ENCODE measurements at places on chromosomes 5 and 9.

DNA sequence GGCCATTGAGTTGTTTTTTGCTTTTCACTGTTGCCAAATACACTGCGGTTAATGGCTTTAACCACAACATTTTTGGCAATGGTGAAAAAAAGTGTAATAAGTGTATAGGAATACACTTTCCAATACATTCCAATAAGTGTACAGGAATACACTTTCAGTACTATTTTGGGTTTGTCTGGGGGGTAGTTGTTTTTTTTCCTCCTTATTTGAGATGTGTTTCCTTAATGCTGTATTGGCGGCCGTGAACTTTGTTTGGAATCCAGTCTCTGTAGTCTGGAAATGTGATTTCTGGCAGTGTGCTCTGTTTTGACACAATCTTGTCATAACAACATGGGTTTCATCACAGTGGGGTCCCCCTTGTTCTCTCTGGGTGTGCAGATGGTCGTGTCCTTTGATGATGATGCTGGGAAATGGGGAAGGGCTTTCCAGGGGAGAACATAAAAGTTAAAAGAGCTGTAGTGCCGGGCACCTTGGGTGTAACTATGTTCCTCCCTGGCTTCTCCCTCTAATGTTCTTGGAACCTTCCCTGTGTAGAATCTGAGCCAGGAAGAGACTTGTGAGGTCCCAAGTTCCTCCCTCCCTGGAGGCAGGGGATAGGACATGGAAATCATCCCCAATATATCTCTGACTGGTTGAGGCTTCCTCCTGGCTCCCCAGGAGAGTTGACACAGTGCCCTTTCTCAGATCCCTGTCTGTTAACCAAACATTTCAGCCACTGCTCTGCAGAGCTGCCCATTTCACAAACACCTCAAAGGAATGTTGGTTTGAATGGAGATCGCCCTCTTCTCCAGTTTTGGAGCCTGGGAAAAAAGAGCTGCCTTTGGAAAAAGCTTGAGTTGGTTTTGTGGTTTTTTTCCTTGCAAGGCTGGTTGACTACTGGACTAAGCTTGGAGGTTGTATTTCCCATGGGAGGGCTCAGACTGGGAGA is 44.8 kb downstream of the RCL1 start:
- DNase-seq = no peak

- DNase-seq = no peak
Measured at GRCh38 chr5:16082053-16082452, 97.5 kb downstream of the MARCHF11 start.

DNA sequence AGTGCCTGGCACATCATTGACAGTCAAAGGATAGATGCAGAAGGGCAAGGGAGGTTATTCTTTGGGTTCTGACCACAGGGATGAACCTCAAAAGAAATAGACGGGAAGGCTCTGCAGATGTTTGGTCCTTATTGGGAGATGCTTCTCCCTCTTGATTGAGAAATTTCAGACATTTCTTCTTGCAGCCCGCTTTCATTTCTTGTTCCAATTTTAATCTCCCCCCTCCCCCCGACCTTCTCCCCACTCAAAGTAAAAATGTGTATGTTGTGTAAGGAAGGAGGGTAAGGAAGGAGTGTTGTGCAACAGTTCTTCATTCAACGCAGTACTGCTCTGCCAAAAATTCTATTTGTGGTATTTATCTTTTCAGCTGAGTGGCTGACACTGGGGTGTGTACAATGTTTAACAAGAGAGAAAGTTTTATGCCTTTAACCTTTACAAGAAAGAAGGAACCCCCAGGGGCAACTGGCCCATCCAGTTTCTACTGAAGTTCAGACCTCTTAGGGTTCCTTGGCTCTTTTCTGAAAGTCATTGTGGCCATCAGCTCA is 46.3 kb upstream of the TNFSF15 start:
- DNase-seq = no peak

DNA sequence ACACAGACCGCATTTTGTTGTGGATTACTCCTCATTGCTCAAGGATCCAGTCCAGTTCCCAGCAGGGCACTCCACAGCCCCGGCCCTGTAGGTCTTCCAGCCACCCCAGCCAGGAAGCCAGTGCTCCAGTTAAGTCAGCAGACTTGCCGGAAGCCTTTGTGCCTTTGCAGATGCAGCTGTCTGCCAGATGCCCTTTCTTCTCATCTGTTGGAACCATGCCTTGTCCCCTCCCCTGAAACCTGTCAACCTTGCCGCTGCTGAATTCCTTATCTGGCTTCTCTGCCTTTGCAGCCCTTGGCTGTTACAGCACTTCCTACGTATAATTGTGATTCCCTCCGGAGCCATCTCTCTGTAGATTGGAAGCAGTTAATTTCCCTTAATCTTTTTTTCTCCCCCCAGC is 28.4 kb downstream of the PSAT1 start:
- no peak for DNase-seq

GRCh38 chr5:154577416-154577815 is 99.4 kb upstream of the HAND1 start:
- no peak for DNase-seq

- no peak for DNase-seq
Measured at GRCh38 chr5:79263290-79263689, 27.4 kb downstream of the JMY start.

GRCh38 chr5:150014456-150014855 is 13.9 kb downstream of the HMGXB3 start:
- no peak for DNase-seq

DNA sequence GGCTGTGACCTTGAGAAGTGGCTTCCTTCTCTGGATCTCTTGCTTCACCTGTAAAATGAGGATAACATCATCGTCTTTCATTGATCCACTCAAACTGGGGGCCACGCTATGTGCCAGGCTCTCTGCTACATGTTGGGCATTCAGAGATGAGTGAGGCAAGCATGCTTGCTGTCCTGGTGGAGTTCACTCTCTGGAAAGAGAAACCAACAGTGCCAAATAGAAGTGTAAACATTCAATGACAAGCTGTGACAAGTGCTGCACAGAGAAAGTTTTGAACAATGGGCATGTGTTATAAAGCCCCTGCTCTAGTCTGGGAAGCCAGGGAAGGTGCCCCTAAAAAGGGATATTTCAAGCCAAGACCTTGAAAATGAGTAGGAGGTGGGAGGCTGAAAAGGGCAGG is 50.9 kb upstream of the AFAP1L1 start:
- no peak for DNase-seq

DNA sequence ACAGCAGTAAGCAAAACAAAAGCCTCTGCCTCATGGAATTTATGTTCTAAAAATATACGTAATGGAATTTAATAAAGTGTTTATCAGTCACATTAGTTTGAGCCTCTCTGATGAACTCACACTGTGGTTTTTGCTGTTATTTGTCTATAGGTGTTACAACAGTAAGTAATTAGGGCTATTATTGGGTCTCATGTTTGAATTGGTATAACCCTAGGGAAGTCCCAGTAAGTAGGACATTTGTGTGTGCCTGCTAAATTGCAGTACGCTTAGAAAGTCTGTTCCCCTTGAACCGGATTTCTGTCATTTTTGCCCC is 197.6 kb downstream of the NR3C1 start:
- DNase-seq = no peak

DNA sequence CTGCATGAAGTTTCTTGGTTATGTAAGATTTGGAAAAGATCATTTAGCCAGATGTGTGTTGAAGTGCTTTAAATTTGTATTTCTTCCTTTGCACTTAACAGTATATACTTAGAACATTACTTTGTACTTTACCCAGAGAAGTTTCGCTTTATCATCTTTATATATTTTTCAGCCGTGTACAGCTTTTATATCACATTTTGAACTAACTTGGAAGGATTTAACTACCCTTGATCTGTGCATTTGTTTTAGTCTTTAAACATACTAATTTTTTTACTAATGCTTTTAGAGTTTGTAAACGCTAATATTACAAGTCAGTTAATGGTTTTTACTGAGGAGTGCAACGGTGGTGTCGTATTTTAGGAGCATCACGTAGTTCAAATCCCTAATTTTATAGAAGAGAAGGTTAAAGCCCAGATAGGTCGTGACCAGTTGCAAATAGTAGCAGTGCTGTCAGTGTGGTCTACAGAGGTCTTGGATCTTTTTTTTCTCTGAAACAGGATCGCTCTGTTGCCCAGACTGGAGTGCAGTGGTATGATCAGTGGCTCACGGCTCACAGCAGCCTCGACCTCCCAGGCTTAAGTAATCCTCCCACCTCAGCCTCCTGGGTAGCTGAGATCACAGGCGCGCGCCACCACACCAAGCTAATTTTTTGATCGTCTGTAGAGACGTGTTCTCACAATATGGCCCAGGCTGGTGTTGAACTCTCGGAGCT is 2.0 kb downstream of the MATR3 start:
- no peak for DNase-seq

GRCh38 chr5:140106805-140107311 is 7.1 kb upstream of the PURA start:
- no peak for DNase-seq

DNA sequence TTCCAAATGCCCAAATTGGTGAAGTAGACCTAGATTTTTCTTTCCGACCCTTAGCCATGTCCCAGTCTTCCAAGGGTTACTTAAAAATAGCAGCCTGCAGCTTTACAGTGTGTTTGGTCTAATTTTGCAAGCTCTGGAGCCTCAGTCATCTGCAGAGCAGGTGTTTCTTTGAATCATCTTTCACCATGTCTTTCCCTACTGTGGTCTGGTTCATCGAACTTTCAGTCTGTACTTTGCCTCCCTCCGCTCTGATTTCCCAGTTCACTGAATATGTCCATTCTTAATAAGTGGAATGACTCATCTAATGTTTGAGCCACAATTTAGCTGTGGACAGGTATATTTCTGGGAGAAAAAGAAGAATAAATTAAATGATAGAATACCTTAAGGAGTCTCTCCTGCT is 1060.7 kb downstream of the EFNA5 start:
- DNase-seq = no peak

DNA sequence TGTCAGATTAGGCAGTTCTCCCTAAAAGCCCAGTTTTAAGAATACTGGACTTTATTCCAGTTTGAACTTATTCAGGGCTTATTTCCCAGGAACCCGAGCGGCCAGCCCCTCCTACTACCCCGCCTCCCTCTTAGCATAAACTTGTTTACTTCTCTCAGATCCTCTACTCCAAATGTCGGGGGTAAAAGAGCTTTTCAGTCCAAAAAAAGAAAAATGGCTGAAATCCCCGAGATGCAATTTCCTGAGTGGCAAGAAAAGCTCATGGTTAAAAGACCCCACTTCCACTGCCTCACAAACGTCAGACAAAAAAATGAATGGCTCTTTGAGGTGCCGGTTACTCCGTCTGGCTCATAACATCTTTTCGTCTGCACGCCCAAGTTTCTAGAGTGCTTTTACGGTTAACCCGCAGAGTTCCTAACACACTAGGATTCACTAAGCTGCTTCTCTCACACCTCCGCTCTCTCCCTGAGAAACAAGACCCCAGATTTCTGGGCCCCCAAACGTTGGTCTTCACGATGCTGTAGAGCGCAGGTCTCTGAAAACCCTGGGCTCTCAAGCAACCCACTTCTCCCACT is 402 bp downstream of the BRD8 start:
- no peak for DNase-seq

DNA sequence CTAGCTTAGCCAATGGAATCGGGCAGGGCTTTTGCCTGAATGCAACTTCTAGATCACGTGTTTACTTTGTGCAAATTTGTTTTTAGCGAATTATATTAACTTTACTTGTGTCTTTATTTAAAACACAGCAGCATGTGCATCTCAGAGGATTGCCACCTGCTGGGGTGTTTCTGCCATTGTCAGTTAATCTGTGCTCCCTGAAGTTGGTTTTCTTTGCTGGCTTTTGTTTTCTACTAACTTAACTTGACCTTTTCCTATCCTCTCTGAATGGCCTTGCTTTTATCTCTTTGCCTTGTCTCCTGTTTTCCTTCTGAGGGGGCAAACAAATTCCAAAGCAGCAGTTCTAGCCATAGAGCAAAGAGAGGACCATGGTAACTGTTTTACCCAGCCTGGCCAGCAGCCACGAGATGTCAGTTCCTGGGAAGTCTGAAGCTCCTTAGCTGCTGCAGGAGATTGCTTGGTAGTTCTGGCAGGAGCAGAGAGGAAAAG is 67.6 kb downstream of the ARHGEF28 start:
- no peak for DNase-seq

DNA sequence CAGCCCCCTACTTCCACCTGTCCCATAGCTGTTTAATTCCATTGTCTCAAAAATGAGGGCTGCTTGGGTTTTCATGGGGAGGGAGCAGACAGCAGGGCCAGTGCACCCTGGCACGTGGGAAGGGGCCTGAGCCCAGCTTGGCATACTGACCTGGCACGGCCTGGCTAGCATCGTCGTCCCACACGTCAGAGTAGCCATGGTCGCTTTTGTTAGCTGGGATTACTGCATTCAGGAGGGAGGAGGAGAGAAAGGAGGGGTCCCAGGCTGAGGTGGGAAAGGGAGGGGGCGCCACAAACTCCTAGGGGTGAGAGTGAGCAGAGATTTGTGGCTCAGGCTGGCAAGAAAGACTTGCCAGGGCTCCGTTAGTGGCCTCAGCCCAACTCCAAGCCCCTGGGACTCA is 21.1 kb upstream of the CYSTM1 start:
- no peak for DNase-seq

- no peak for DNase-seq
Measured at GRCh38 chr5:50867140-50867539, 200.7 kb downstream of the PARP8 start.

Measured in stimulated activated CD8-positive, alpha-beta memory T cell treated with anti-CD3 and anti-CD28 coated beads, Interleukin-7, amount 100 ng/mL, for 1 hour (primary cell).